Cardiac muscle cell (in vitro differentiated cells and primary cell): ENCODE measurements at places on chromosomes 5 and 9. TPM values are rescaled to one million over a fixed set of nuclear protein-coding genes. Genes with fewer than 3 reads are reported as not detected.

DNA sequence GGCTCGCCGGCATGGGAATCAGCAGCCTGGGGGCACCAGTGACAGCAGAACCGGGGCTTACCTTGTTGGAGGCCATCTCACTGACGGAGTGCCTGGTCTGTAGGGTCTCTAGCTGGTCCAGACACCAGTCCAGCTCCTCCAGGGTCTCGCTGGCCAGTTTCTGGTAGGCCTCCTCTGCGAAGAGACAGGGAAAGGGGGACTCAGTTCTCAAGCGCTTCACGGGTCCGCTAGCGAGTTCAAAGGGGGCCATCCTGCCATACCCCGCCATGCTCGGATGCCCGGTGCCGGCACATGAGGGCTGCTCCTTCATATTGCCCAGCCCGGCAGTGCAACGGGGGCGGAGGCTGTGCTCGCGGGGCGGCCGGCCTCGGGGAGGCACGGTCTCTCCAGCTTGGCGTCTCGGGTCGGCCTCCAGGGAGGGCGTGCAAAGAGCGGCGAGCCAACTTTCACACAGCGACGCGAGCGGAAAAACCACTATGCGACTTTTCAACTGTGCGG lies 456.0 kb downstream of the RAB3C start:
- no peaks in the 10 kb centered on the region for H3K36me3 ChIP-seq
- peak overlapping the region; percentile 76 for H3K4me3 ChIP-seq
- no peak overlapping the region for H3K27ac ChIP-seq
- H3K4me1 ChIP-seq: peaks cover 15% of the 10 kb centered on the region
- DNase-seq: no peak

- no peak for DNase-seq
- H3K4me1 ChIP-seq: peaks cover 12% of the 10 kb centered on the region
- H3K27me3 ChIP-seq: no peaks in the 10 kb centered on the region
- H3K4me3 ChIP-seq: no peak overlapping the region
Measured at GRCh38 chr5:102910240-102911226, 155.4 kb downstream of the PAM start.

- no peaks in the 10 kb centered on the region for H3K36me3 ChIP-seq
- H3K27ac ChIP-seq: no peak overlapping the region
- no peaks in the 10 kb centered on the region for H3K27me3 ChIP-seq
- no peaks in the 10 kb centered on the region for H3K4me1 ChIP-seq
- H3K4me3 ChIP-seq: no peak overlapping the region
Measured at GRCh38 chr5:79901631-79902030, 89.4 kb downstream of the MTX3 start.

BTNL9 gene
- not detected in 2 replicates for polyA plus RNA-seq

- no peaks in the 10 kb centered on the region for H3K4me1 ChIP-seq
- no peak overlapping the region for H3K27ac ChIP-seq
- H3K4me3 ChIP-seq: no peak overlapping the region
Measured at GRCh38 chr5:31119938-31120641, 73.4 kb upstream of the CDH6 start.

DNA sequence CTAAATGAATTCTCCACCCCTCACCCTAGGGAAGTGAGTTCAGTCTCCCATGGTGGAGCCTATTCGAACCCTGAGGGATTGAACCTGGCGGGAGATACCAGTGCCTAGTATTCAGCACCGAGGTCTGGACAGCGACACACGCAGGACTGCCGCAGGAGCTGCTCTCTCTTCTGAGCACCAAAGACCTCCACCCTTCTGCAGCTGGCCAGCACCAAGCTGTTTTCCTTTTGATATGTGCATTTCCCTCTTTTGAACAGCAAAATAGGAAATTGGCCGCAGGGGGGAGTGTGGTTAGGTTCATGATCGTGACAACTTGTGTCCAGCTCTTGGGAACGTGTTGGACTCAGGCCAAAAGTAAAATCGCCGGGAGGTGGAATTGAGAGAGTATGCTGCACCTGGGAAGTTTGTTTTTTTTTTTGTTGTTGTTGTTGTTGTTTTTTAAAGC lies 1.2 kb upstream of the PCSK1 start:
- DNase-seq: peak; percentile 90
- no peak overlapping the region for H3K4me3 ChIP-seq
- no peak overlapping the region for H3K27ac ChIP-seq
- H3K27me3 ChIP-seq: peaks cover 61% of the 10 kb centered on the region
- H3K36me3 ChIP-seq: no peaks in the 10 kb centered on the region

LCN10 gene
- 0.25 and 0.71 TPM in 2 replicates for polyA plus RNA-seq

KLHL3 gene
- 11.4 and 12.0 TPM in 2 replicates for polyA plus RNA-seq

DNA sequence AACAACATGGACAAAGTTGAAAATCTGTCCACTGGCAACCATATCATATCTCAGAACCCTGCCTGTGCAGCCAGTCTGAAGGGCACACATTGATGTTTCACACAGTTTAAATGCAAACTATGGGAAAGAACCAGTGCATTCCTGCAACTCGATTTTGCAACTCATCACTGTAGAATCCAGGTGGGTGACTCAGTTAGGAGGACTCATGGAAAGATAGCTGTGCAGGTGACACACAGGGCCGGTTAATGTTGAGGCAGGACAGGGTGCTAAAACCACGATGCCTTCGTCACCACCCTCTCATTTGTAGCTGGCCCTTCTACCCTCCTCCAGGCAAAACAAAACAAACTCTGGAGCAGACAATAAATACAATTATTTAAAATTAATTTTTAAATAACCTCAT lies 62.8 kb downstream of the TLE1 start:
- no peak overlapping the region for H3K27ac ChIP-seq
- H3K4me3 ChIP-seq: no peak overlapping the region
- H3K27me3 ChIP-seq: peaks cover 94% of the 10 kb centered on the region
- no peaks in the 10 kb centered on the region for H3K36me3 ChIP-seq

- DNase-seq: no peak
- no peaks in the 10 kb centered on the region for H3K36me3 ChIP-seq
- H3K27ac ChIP-seq: no peak overlapping the region
- H3K4me1 ChIP-seq: peaks cover 49% of the 10 kb centered on the region
- H3K27me3 ChIP-seq: no peaks in the 10 kb centered on the region
Measured at GRCh38 chr9:125536776-125537175, 170.2 kb downstream of the MAPKAP1 start.

RFX3 gene
- 6.3 and 8.6 TPM in 2 replicates for polyA plus RNA-seq

DNA sequence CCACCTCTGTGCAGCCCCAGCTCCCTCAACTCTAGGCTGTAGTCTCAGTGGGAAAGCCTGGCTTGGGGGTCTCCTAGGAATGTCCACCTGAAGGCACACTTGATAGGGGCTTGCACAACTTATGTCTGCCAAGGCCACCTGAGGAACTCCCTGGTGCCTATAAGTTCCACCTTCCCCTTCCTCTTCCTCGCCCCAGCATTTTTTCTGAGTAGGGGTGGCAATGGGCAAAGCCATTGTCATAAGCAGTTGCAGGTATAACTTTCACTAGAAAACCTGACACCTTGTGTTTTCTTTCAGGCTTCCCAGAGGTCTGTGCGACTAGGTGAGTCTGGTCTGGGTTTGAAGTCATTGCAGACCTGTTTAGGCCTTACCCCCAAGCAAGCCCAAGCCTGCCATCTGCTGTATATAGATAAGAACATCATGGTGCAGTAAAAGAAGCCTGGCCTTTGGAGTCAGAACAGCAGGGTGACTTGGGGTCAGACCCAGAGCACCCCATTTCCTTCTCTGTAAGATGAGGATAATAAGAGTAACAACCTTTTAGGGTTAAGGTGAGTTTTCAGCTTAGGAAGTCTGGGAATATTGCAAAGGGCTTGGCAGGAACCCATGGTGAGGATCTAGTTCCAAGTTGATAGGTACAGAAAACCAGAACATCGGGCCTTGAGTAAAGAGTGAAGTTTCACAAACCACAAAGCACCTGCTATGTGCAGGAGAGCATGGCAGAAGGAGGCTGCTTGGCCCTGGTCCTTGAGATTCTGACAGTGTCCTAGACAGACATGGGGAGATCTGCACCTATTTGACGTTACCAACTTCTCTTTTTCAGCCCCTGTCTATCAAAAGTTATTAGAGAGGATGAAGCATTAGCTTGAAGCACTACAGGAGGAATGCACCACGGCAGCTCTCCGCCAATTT lies 33.8 kb downstream of the TGFBI start:
- no peaks in the 10 kb centered on the region for H3K36me3 ChIP-seq
- no peak overlapping the region for H3K27ac ChIP-seq
- peak; percentile 61 for DNase-seq
- H3K4me3 ChIP-seq: no peak overlapping the region

SLIT3 gene
- polyA plus RNA-seq: 50.7 and 67.6 TPM in 2 replicates

DNA sequence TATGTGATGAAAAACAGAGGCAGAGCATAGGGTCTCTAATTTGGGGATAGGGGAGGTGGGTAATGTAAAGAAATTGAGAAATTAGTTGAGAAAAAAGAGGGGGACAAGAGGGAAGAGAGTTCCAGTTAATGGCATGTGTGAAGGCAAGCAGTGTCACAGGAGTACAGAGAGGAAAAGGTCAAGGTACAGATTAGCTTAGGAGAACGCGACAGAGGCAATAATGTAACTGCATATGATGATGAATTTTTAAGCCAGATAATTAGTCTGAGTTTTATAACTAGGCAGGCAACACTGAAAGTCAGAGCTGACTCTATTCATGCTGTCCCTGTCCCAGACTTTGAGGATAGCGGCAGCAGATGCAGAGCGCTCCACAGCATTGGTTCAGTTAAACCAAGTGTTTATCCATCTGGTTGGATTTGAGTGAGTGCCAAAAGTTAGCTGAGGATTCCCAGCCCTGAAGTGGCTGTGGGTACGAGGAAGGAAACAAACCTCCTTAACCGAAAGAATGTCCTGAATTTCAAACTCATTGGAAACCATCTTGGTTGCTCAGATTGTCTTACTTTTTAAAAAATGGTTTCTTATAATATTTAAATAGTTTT lies 315.2 kb downstream of the ARHGAP26 start:
- H3K4me1 ChIP-seq: peaks cover 30% of the 10 kb centered on the region
- H3K27me3 ChIP-seq: no peaks in the 10 kb centered on the region
- H3K36me3 ChIP-seq: no peaks in the 10 kb centered on the region
- DNase-seq: no peak

RGS3 gene
- 94.7 and 94.9 TPM in 2 replicates for polyA plus RNA-seq

GPX8 gene
- 68.5 and 71.1 TPM in 2 replicates for polyA plus RNA-seq

DNA sequence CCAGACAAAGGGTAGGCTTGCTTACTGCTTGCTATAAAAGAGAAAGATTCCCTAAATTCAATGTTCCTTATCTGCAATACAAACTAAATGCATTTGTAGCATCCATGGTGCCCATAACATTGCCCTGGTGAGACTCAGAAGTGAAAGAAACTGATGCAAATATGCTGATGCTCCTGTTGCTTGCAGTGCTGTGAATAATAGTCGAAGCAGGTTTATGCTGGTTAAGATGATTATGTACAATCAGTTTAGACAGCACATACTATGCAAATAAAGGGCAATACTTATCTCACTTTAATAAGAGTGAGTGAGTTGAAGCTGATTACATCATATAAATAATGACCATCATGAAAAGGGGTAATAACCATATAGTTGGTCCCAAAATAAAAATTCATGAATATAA lies 215.5 kb downstream of the SNCAIP start:
- no peaks in the 10 kb centered on the region for H3K36me3 ChIP-seq
- peaks cover 19% of the 10 kb centered on the region for H3K4me1 ChIP-seq
- H3K27ac ChIP-seq: no peak overlapping the region
- peaks cover 12% of the 10 kb centered on the region for H3K27me3 ChIP-seq
- DNase-seq: no peak

- no peaks in the 10 kb centered on the region for H3K36me3 ChIP-seq
- no peak overlapping the region for H3K27ac ChIP-seq
- DNase-seq: no peak
- H3K27me3 ChIP-seq: no peaks in the 10 kb centered on the region
Measured at GRCh38 chr9:125586172-125586511, 120.9 kb downstream of the MAPKAP1 start.

SOHLH1 gene
- not detected in 2 replicates for polyA plus RNA-seq

DNA sequence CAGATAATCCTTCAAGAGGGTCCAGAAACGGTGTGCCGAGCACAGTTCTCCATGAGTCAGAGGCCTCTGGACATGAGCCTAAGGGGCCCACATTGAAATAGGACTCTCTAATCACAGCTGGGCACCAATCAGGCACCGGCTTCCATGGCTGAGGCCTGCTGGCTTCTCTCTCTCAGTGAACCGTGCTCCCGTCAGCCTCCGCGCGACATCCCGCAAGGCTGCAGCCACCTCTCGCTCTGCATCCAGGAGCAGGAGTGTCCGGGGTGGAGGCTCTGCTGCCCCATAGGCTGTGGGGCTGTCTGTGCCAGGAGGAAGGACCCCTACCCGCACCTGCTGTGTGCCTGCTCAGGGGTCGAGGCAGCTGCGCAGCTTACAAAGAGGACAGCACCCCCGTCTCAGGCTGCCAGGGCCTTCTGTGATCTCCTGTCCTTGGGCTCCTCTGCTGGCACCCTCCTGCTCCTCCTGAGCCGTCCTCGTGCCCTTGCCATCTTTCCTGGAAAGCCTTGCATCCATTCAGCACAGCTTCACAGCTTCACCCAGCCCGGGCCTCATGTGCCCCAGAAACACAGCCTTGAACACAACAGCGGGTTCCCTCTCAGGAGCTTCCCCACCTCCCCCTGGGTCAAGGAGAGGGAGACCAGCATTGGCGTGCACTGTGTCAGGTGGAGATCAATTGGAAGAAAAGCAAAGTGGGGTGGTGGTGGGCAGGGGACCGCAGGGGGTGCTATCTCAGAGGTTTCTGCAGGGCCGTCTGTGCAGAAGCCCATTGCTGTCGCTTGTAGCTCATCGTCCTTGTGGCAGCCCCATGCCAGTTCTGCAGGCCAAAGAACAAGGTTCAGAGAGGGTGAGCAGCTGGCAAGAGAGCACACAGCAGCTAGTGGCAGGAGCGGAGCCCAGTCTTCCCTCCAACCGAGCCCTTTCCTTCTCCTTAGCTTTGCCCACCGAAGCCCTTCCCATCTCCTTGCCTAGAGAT lies 22.8 kb upstream of the FCN1 start:
- no peaks in the 10 kb centered on the region for H3K36me3 ChIP-seq
- no peak overlapping the region for H3K4me3 ChIP-seq
- peaks cover 4% of the 10 kb centered on the region for H3K4me1 ChIP-seq
- no peak for DNase-seq
- H3K27me3 ChIP-seq: no peaks in the 10 kb centered on the region

TOR4A gene
- polyA plus RNA-seq: 18.5 and 24.3 TPM in 2 replicates

- no peak overlapping the region for H3K27ac ChIP-seq
- H3K27me3 ChIP-seq: no peaks in the 10 kb centered on the region
- no peak for DNase-seq
- H3K36me3 ChIP-seq: no peaks in the 10 kb centered on the region
- peaks cover 8% of the 10 kb centered on the region for H3K4me1 ChIP-seq
Measured at GRCh38 chr9:121826711-121827110, 175.3 kb downstream of the DAB2IP start.

UBE2QL1 gene
- 6.3 and 12.0 TPM in 2 replicates for polyA plus RNA-seq

DNA sequence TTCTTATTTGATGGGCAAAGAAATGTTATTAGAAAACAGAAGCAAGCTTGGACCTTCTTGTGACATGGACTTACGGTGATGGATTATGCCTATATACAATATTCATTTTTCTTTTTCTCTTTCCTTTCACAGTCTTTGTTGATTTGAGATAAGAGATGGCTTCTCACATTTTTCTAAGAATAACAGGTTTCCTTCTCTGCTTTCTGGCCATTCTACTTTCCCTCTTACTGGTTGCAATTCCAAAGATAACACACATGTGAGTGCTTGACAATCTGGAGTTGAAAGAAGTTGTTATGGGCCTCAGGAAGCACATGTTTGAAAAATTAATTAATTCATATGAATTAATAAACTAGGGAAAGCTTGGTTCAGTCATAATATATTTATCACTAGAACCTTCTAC lies 89.8 kb upstream of the RPS23 start:
- H3K4me3 ChIP-seq: no peak overlapping the region
- no peak for DNase-seq
- peaks cover 32% of the 10 kb centered on the region for H3K4me1 ChIP-seq
- no peaks in the 10 kb centered on the region for H3K36me3 ChIP-seq

GRCh38 chr9:115628426-115628825 lies 510.5 kb upstream of the TNC start:
- no peaks in the 10 kb centered on the region for H3K36me3 ChIP-seq
- H3K4me1 ChIP-seq: peaks cover 2% of the 10 kb centered on the region
- DNase-seq: no peak
- H3K27me3 ChIP-seq: no peaks in the 10 kb centered on the region
- H3K27ac ChIP-seq: no peak overlapping the region
- no peak overlapping the region for H3K4me3 ChIP-seq
